ENCODE measurements at places on chromosomes 2 and 18.

DNA sequence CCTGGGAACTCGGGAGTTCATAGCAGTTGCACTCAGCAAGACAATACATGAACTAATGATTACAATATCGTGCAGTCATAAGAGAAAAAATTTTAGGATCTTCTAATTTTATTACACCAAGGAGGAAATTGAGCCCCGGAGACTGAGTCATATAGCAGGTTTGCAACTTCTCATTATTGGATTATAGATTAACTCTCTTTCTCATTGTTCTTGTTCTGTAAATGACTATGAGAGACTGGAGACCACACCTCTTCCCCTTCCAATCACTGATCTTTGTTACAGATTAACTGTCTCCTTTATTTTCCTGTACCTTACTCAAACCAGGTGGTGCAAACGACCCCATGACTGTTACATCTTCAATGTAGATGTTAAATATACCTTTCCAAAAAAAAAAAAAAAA, 435.8 kb upstream of the DDX18 start:
- DNase-seq: no peak

GRCh38 chr18:41599466-41599865, 355.6 kb upstream of the PIK3C3 start:
- DNase-seq: no peak

DNA sequence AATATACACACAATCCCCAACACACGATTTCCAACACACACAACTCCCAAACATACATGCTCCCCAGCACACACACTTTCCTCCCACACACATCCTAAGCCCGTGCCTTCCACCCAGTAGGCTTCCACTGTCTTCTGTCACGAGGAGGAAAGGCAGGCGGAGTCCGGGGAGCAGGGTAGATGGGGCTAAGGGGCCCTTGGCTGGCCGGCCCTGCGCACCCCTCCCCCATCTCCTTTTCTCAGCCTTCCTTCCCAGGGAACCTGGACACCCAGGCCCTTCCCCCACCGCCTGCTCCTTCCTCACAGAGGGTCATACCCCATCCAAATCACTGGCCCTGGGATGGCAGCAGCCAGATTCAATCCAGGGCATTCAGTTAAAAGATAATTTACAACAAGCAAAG, 3.4 kb upstream of the PDCD1 start:
- no peak for DNase-seq

GRCh38 chr2:230984393-230985220, 11.3 kb upstream of the SPATA3 start:
- no peak for DNase-seq

DNA sequence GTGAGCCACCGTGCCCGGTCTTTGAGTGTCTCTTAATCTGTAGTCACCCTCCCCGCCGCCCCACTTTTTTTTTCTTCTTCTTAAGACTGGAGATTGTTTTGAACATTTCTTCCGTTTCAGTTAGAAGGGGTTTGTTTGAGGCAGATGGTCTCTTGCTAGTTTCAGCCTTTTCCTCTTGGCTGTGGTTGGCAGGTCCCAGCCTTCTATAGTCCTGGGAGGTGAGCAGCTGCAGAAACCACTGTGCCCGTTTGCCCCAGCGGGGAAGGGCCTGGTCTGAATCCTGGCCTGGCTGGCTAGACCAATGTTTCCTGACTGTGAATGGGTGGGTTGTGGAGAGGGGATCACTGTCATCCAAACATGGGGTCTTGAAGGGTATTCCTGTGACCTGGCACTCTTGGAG, 30.1 kb upstream of the MCFD2 start:
- no peak for DNase-seq

GRCh38 chr2:191862156-191862775, 15.4 kb upstream of the CAVIN2 start:
- no peak for DNase-seq

All from activated CD8-positive, alpha-beta memory T cell treated with anti-CD3 and anti-CD28 coated beads for 1 hour (primary cell).